Stimulated activated CD4-positive, alpha-beta T cell treated with anti-CD3 and anti-CD28 coated beads, Interleukin-12 subunit alpha, Interleukin-12 subunit beta, amount 100 ng/mL, for 48 hours (primary cell): ENCODE measurements at places on chromosomes 12 and 14.

DNA sequence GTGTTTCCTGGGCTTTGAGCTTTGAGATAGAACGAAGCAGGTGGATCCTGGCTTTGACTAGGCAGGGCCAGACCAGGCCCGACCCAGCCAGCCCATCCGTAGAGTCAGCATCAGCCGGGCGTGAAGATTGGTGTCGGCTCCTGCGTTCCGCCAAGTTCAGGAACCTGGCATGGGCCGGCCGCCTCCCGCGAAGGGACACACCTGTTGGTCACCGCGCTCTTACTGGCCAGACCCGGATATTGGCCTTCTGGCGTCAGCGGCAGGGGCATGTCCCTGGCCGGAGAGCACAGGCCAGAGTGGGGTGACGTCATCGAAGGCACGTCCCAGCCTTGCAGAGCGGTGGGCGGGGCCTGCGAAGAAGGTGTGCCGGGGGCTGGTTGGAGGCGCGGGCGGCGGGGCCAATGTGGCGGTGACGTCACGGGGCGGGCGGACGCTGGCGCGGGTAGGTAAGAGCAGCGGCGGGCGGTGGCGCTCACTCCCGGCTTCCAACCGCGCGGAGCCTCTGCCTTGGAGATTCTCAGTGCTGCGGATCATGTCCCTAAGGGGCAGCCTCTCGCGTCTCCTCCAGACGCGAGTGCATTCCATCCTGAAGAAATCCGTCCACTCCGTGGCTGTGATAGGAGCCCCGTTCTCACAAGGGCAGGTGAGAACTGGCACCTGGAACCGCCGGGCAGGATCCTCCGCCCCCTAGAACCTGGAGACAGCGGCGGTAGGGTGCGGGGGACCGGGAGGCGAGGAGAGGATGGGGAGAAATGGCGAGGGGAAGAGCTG is at the start of gene ARG2:
Gene ARG2 (plus strand): TSS at position 475 of the 771 bp plus-strand sequence. CDS start 58 bp downstream, at position 533.
- peak; percentile 89 for DNase-seq

- DNase-seq = no peak
Observed at GRCh38 chr12:97921979-97922722, 459.5 kb downstream of the RMST start.

- DNase-seq = no peak
Observed at GRCh38 chr14:78178071-78178470, 7.9 kb downstream of the NRXN3 start.

DNA sequence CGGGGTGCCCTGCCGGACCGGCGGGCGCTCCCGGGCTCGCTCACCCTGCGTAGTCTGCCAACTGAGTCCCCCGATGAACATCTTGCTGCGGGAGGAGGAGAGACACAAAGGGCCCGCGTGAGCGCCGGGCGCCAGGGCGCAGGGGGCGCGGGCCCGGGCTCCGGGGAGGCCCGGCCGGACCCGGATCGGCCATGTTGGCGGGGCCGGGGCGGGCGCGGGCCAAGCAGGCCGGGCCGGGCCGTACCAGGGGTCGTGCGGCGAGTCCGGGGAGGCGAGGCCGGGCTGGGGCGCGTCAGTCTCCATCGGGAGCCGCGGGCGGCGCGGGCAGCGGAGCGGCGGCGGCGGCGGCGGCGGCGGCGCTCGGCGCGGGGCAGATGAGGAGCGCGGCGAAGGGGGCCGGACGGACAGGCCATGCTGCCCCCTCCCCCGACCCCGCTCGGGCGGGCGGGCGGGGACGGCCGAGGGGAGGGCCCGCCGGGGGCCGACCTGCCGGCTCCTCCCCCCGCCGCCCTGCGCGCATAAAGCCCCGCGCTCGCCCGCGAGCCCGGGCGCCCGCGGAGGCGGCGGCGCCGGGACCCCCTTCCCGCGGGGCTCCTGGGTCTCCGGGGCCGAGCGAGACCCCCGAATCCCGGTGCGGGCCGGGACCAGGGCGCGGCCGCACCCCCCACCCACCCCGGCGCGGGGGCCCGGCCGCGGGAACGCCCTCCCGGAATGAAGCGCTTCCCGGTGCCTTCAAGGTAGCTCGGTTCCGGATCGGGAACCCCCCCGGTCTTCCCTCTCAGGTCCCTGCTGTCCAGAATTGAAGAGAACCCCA is at the start of gene MSI1:
Gene MSI1 (minus strand): TSS at position 376 of the 814 bp plus-strand sequence. CDS start 73 bp downstream, at position 303.
- no peak for DNase-seq

- no peak for DNase-seq
Observed at GRCh38 chr14:61569812-61570548, 125.3 kb upstream of the HIF1A start.
